EL (cell line): ENCODE measurements at places on chromosomes 11 and 22.
A peak's percentile ranks its signal among the peaks of the same experiment; 100 is the strongest.

DNA sequence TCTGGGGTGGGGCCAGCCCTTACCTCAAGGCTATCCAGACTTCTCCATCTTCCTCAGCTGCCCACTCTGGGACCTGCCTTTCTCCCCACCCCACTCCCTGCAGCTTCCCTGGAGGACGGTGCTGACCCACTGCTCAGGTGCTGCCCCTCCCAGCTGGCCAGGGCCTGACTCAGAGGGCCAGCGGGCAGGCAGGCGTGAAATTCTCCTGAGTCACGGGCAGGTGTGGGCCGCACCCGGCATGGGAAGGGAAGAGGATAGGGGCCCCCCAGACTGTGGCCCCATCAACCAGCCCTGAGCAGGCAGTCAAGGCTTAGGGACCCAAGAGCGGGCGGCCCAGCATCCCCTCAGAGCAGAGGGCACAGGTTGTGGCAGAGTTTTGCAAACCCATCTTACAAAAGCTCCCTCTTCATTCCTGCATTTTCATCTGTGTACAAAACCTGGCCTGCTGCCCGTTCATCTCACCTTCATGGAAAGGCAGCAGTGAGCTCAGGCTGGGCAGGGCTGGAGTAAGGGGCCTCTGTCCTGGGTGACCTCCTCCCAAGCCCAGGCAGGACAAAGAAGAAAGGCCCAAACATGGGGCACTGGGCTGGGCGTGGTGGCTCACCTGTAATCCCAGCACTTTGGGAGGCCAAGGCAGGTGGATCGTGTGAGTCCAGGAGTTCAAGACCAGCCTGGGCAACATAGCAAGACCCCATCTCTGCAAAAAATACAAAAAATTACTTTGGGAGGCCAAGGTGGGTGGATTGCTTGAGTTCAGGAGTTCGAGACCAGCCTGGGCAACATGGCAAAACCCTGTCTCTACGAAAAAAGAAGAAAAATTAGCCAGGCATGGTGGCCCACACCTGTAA, 6.1 kb downstream of the RHOD start:
- DNase-seq: no peak

- DNase-seq: no peak
Measured at GRCh38 chr11:69830086-69830485, 10.9 kb upstream of the FGF3 start.

- no peak for DNase-seq
Measured at GRCh38 chr11:122765487-122766131, 72.7 kb upstream of the CRTAM start.

DNA sequence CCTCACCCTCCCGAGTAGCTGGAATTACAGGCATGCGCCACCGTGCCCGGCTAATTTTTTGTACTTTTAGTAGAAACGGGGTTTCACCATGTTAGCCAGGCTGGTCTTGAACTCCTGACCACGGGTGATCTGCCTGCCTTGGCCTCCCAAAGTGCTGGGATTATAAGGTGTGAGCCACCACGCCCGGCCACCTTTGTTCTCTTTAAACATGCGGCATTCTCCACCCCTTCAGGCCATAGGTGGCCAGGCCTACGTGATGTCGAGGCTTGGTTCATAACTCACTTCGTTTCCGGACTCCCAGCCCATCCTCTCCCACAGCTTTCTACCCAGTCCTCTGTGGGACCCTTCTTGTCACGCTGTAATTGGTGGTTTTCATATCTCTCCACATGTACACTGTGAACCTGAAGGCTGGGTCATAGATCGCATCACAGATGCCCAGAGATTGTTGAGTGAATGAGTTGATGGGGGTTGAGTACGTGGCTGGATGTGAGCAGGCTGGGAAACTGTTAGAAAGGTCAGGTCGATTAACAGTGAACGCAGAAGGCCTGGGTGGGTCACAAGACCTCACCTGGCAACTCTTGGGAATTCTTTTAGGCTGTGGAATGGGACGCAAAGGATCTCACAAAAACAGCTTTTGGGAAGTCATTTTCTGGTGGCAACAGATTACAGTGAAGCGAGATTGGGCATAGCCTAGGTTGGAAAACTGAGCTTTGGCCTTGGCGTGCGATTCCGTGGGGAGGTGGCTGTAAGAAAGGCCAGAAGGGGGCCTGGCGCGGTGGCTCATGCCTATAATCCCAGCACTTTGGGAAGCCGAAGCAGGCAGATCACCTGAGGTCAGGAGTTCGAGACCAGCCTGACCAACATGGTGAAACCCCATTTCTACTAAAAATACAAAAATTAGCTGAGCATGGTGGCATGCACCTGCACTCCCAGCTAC, 44.5 kb downstream of the ST14 start:
- DNase-seq: no peak

- no peak for DNase-seq
Measured at GRCh38 chr11:65576232-65576866, 496 bp downstream of the EHBP1L1 start.

- DNase-seq: peak; percentile 90
Measured at GRCh38 chr11:35363854-35364780, 55.2 kb downstream of the SLC1A2 start.

DNA sequence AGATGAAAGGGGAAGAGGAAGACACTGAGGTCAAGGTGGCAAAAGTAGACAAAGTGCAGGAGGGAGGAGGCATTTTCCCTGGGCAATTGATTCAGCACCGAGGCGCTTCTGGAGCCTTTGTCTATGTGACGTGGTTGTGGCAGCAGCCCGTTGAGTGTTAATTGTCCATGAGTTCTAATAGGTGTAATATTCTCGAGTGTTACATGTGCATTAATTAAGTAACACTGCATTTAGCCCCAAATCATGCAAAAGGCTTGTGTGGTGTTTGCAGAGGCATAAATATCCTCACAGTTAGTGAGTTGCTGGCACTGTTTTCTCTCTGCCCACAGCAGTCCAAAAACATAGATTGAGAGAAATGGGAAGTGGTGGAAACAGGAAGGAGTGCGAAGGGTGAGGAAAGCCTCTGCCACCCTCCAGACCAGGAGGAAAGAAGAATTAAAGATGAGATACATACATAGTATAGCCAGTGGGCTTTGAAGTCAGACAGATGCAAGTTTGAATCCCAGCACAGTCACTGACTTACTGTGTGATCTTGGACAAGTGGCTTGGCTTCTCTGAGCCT, 361.2 kb downstream of the MN1 start:
- no peak for DNase-seq

- no peak for DNase-seq
Measured at GRCh38 chr22:25540166-25540907, 24.1 kb upstream of the GRK3 start.

GRCh38 chr11:23097891-23098290, 237.6 kb upstream of the CCDC179 start:
- no peak for DNase-seq

DNA sequence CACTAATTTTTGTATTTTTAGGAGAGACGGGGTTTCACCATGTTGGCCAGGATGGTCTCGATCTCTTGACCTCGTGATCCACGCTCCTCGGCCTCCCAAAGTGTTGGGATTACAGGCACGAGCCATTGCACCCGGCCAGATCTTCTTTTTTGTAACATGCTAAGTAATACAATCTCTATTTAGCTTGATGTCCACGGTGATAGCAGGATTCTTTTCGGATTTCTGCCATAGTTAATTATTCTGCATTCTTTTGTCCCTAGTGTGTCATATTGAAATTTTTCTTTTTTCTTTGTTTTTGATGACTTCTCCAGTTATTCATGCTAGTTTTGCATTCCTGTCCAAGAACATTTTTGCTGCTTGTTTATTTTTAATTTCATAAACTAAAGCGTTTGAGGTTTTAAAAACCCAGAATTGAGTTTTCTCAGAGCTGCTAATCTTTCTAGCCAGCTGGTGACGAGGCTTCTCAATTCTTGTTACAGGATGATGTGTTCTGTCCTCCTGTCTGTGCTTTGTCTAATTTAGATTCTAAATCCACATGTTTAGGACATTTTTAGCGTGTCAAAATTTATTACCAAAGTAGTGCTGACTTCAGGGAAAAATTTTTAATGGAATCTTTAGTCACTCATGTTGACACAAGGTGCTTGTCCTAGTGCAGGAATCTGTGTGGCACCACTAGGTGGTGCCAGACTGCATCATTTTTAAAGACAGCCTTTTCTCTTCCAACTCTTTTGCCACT, 21.8 kb downstream of the NF2 start:
- DNase-seq: peak; percentile 90

DNA sequence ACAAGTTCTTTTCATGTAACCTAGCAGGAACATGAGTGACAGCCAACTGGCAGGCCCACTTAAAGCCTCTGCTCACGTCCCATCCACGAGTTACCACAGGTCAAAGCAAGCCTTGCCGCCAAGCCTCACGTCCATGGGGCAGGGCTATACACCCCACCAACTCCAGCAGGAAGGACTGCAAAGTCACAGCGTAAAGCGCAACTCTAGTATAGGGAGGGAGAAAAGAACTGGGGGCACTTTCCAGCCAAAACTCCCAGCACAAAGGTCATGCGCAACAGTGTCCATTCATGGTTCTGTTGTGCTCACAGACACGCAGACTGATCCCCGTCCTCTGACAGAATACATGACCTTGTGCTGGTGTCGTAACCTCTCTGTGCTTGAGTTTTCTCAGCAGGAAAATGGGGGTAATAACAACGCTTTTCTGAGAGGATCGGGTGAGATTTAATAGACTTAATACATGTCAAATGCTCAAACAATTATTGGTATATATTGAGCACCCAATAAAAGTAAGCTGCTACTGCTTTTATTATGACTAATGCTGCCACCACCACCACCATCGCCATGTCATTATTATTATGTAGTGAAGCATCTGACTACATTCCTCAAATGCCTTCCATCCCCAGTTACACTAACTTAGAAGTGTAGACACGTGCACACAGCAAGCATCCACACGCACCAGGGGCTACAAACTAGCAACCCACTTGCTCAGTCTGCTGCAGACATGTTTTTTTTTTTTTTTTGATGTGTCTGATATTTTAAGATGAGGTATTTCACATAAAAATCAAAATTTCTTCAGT, 104.4 kb upstream of the PARVA start:
- DNase-seq: peak; percentile 89

- peak; percentile 59 for DNase-seq
Measured at GRCh38 chr11:102293873-102294601, 23.2 kb upstream of the BIRC3 start.

DNA sequence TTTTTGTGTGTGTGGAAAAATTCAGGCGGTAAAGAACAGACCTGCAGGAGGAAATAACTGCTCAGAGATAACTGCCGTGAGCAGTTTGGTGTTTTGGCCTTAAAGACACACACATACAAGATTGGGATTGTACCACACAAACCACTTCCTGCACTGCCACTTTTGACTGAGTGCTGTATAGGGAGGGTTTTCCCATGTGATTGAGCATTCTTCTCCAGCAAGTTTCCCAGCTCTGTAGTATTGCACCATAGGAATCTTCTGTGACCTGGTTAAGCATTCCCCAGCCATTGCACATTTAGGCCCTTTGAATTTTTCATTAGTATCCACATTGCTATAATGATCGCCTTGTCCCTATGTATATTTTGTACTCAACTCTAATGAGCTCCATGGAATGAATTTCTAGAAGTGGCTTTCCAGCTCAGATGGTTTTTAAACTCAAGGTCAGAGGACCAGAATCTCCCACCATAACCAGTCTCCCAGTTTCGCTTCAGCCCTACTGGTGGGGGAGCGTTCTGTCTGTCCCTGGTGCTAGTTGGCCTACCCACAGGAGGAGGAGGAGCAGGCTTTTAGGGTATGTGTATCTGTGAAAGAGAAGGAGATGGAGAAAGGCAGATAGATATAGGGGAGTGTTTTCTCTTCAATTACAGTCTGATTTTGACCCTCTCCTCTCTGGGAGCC, 9.3 kb downstream of the CD82 start:
- DNase-seq: peak; percentile 95

GRCh38 chr22:50138988-50139387, 31.5 kb upstream of the PANX2 start:
- DNase-seq: no peak

GRCh38 chr22:17921871-17922821, 102.2 kb downstream of the MICAL3 start:
- DNase-seq: no peak

DNA sequence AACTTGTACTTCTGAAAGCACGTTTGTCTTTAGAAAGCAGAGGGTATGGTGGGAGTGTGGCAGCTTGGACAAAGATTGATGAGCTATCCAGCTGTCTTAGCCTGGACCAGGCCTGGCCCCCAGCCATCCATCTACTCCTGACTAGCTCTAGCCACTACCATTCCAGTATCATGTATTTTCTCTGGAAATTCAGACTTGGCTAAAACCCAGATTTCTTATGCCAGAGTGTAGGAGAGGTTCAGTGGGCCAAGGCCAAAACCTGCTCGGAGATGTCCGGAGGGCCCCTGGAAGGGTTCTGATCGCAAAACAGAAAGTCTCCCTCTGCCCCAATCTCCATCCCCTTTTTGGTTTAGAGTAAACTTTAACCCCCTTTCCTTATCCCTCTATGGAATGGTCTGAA, 24.8 kb upstream of the MTCH2 start:
- no peak for DNase-seq

DNA sequence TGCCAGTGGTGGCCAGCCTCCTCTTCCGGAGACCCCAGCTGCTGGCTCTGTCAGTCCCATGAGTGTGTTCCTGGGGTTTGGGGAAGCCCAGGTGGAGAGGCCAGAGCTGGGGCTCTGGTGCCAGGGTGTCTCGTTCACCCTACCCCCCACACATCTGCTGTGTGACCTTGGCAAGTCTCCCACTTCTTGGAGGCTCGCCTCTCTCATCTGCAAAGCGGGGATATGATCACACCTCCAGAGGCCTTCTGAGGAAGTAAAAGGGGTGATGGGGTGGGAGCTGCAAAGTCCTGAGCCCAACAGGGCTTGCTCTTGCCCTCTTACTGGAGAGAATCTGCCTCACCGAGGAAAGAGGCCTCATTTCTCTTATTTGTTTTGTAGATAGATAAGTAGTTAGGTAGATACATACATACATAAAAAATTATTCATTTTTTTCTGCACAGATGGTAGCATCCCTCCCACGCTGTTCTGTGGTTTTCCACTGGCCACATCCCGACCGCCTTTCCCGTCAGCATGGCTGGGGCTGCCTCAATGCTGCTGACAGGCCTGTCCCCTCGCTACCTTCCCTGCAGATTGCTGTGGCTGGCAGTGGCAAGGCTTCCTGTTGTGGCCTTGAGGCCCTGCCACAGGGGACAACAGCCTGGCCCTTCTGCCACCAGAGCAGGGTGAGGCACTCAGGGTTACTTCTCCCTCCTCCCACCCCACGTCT, 23.9 kb downstream of the MYO7A start:
- DNase-seq: no peak

DNA sequence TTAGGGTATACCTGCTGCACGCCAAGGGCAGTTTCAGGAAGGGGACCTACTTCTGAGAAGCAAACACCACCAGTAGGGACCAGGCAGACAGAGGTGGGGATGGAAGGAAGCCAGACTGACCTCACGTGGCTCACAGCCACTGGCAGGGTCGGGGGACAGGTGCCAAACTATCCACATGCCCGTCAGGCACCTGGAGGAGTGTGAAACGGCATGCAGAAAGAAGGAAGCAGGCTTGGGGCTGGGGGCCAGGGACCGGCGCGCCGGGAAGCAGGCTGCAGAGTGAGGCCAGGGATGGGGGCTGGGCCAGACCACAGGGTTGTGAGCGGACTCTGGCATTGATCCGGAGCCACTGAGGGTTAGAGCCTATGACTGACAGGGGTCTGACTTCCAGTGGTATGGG, 47.5 kb downstream of the CDKN1C start:
- DNase-seq: no peak
